ENCODE measurements at places on chromosomes 1 and 21.

- DNase-seq: no peak
These were observed 119.2 kb downstream of the S1PR1 start for GRCh38 chr1:101356013-101356412.

DNA sequence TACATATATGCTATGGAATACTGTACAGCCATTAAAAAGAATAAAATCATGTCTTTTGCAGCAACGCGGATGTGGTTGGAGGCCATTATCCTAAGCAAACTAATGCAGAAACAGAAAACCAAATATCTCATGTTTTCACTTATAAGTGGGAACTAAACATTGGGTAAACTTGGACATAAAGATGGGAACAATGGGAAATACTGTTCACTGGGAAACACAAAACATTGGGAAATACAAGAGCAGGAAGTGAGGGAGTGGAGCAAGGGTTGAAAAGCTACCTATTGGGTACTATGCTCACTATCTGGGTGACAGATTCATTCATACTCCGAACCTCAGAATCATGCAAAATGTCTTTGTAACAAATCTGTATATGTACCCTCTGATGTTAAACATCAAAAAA, 17.3 kb upstream of the PPT1 start:
- no peak for DNase-seq

- no peak for DNase-seq
These were observed 44.6 kb upstream of the SIM2 start for GRCh38 chr21:36654324-36654723.

- DNase-seq: no peak
These were observed 2.0 kb downstream of the RNF207 start for GRCh38 chr1:6207921-6208320.

DNA sequence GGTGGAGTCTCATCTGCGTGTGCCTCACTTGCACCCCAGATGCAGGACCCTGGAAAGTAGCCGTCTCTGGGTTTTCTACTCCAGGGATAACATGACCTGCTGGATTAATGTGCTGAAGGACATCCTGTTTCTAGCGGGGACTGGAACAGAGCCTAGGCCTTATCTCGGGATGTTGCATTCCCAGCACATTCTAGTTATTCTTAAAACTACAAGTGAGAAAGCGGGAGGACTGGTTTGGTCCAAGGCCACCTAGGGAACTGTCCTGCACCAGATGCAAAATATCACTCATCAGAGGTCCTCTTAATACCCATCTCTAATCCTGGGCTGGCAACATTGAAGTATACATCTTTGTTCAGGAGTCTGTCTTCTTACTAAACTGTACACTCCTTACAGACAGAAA, 179.9 kb downstream of the ZC3H11B start:
- no peak for DNase-seq

DNA sequence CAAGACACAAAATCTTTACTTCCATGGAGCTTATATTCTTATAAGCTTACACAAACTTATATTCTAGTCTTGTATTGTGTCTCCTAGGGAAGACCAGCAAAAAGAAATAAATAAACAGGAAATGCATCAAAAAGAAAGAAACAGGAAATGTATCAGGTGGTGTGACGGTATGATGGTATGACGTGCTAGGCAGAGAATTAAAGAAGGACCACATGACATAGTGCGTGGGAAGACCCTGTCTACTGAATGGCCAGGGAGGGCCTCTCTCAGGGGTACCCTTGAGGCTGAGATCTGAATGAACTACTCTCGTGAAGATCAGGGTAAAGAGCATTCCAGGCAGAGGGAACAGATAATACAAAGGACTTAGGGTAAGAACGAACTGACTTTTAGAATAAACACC, 15.6 kb upstream of the WDR26 start:
- DNase-seq: no peak

DNA sequence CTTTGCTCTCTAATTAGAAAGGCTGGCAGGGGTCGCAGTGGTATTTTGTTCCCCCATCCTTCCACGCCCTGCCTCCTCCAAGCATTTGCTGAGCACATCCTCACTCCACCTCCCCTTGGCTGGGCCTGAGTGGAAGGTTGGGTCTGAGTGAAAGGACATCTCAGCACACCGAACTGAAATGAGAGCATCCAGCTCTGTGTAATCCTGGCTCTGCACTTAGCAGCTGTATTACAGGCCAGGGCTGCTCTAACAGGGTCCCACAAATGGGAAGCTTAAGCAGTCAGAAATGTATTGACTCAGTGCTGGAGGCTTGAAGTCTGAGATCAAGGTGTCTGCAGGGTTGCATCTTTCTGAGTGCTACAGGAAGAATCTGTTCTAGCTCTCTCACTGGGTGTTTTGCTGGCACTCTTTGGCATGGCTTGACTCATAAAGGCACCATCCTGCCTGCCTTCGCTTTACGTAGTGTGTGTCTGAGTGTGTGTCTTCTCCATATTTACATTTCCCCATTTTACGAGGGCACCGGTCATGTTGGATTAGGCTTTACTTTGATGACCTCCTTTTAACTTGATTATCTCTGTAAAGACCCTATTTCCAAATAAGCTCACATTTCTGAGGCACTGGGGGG, 48.5 kb upstream of the IGSF21 start:
- DNase-seq: no peak

DNA sequence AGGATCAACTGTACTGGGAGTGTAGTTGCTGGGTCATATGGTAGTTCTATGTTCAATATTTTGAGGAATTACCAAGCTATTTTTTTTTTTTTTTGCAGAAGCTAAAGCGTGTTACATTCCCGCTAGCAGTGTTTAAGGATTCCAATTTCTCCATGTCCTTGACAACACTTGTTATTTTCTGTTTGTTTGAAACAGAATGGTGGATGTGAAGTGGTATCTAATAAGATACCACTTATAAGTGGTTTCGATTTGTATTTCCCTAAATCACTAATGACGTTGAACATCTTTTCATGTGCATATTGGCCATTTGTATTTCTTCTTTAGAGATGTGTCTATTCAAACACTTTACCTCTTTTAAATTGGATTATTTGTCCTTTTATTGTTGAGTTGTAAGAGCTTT, 112.2 kb downstream of the DISP1 start:
- DNase-seq: peak; percentile 58

All from NCI-H2029 (cell line).